ENCODE measurements at places on chromosomes 11 and 22.

DNA sequence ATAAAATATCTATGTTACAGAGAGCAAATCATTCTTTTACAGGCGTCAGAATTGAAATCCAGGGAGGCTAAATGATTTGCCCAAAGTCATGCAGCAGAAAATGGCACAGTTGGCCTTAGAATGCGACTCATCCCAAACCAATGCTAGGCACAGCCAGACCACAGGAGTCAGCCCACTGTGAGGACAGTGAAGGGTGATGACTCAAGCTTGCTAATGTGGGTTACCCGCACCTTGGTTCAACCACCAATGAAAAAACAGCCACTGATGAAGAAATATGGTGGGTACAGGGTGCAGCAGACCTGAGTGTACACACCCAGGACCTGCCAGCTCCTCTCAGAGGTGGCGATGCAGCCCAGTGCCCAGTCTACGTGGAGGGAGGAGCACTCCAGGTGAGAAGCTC is 89.7 kb downstream of the ZC3H12C start:
- no peak for DNase-seq

GRCh38 chr11:41536021-41536568 is 76.6 kb upstream of the LRRC4C start:
- no peak for DNase-seq

DNA sequence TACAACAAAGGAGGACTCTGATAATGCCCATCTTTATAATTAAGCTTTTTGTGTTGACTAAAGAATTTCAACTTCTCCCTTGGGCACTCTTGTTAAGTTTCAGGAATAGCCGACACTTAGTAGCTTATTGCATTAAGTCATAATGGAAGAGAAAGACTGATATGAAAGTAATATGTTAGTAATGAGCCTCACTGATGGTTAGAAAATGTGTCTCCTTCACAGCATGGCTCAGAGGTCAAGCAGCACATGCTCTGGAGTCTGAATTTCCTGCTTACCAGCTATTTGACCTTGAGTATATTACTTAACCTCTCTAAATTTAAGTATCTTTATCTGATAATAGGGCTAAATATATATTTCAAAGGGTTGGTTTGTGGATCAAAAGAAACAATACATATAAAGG is 39.0 kb downstream of the PDGFD start:
- DNase-seq, result no peak

DNA sequence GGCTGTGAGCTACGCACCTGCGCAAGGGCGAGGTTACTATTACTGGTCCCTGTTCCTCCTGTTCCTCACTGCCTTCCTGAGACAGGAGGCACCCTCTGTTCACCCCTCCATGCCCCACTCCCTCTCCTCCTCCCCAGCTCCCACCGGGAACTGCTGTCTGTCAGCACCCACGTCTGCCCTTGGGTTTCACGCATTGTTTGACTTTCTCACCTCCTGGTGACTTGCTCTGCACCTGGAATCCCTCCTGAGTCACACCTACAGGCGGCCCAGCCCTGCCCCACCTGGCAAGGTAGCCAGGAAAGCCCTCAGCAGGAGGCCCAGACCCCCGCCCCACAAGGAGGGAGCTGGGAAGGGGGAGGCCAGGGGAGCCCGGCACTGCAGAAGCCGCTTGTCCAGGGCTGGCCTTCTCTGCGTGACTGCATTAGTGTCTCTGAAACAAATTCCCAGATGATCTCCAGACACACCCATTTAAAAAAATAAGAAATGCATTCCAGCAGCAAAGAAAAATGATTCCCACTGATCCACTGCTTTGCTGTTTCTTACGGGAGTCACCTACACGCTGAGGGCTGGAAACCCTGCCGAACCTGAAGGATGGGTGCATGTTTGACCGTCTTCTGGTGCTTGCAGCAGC is 86.4 kb downstream of the CELSR1 start:
- DNase-seq, result no peak

GRCh38 chr22:19110646-19111045 is 11.6 kb downstream of the DGCR2 start:
- DNase-seq, result no peak

DNA sequence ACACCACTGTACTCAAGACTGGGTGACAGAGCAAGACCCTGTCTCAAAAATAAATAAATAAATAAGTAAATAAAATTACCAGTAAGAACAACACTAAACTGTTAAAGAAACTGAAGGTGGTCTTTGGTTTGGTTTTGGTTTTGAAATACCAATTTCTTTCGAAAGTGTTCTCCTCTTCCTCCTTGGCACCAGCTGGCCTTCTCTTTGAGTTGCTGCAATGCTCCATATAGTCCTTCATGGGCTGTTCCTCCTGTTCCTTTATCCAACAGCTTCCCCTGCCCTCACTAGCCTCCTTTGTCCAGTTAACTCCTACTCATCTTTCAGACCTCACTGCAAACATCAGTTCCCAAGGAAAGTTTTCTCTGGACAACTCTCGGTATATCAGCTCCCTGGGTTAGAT is 5.0 kb upstream of the UVRAG start:
- DNase-seq, result no peak

- DNase-seq, result no peak
These were observed 4.0 kb upstream of the SLC43A3 start for GRCh38 chr11:57430952-57431351.

- DNase-seq, result peak; percentile 94
These were observed 6.5 kb downstream of the APOBEC3A start for GRCh38 chr22:38963872-38964271.

GRCh38 chr11:69294571-69295078 is 670 bp downstream of the MYEOV start:
- no peak for DNase-seq

GRCh38 chr11:43576803-43577521 is 103.6 kb upstream of the HSD17B12 start:
- no peak for DNase-seq

DNA sequence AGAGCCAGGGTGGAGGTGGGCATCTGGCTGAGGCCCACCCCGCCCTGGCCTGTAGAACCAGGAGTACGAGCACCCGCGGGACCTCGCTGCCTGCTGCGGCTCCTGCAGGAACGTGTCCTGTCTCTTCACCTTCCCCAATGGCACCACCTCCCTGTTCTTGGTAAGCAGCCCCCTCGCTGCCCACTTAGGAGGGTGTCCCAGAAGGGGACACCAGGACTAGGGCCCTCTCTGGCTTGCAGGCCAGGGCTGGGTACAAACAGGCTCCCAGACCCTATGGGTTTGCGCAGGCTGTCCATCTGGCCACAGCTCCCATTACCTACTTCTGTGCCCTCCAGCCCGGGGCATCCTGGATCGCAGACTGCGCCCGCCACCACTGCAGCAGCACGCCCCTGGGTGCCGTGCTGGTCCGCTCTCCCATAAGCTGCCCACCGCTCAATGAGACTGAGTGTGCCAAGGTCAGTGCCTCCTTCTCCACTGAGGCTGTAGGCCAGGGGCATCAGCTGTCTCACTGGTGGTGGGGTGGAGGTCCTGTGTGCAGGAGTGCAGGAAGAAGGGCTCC is 77.5 kb upstream of the MYOD1 start:
- DNase-seq, result no peak

- no peak for DNase-seq
These were observed 19.4 kb downstream of the RPS6KA4 start for GRCh38 chr11:64378335-64378880.

DNA sequence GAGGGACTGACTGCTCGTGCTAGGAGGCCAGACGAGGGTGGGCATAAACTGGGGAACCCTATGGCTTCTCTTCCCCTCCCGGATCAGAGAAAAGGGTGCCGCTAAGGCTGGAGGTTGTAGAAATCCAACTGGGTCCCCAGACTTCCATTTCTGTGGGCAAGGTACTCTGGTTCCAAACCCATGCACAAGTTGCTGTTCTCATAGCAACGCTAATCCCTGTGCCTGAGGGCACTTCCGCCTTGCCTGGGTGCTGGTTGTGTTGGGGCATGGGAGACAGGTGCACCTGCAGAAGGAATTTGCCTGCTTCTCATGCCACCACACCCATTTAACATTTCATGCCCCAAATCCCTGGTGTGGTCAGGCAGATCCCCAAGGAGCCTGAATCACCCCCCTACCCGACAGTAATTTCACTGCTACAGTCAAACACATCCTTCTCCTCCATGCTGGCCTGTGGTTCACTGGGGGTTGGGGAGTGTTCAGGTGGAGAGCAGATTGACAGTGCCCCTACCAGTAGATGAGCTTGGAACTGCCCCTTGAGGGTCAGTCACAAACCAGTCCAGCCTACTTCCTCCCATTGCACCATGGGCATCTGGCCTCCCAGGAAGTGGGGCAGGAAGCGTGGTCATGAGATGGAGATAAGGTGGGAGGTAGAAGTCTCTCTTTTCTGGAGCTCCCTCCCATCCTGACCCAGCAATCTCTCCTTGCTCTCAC is 1.2 kb downstream of the C2CD2L start:
- DNase-seq, result peak; percentile 64

DNA sequence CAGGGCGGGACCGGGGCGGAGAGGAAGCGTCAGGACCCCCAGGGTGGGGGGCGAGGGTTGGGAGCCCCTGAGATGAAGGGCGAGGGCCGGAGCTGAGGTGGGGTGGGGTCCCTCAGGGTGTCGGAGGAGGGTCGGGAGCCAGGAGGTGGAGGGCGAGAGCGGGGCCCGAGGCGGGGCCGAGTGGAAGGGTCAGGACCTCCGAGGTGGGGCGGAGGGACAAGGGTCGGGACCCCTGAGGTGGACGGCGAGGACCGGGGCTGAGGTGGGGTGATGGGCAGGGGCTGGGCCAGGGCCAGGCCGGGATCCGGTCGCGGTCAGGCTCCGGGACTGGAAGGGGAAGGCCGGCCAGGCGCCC is 409 bp downstream of the SMC1B start:
- DNase-seq, result no peak

DNA sequence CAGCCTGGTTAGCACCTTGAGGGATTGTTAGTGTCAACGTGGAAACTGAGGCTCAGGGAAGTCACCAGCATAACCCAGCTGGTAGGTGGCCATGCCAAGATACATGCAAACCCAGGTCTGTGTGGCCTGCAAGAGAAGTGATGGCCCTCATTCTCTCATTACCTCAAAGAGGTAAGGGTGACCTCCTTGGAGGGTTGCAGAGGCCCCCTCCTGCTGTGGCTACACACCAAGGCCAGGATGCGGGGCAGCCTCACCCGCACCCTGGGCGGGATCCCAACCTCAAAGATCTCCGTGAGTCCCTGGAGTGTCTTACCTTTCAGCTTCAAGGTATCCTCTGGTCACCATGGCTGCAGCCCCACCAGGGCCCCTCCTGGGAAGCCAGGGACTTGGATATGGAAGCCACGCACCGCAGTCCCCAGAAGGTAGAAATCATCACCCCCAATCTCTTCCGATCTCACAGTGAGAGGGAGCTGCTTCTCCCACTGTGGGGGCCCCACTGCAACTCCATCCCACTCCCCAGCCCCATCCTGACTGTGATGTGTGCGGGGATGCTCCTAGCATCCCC is 95.4 kb downstream of the MORC2 start:
- peak; percentile 1 for DNase-seq

Measured in transverse colon (tissue), 4 donors.